ENCODE measurements at places on chromosomes 6 and 20.

DNA sequence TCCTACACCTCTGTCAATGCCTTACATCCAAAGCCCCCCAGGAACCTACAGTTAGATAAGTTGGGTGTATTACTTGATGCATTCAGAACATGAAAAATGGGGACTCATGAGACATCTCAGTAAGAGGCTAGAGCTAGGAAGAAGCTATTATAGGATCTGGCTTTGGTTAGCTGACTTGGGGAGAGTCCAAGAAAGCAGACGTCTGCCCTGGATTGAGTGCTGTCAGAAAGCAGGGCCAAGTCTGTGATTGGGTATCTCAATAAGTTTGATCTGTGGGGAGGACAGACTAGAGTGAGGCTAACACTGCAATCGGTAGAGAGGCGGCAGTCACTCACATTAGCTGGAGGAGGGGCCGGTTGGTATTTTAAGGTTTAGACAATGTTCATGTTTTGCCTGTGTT lies 79.4 kb upstream of the LRFN2 start:
- no peak for DNase-seq

- no peak for DNase-seq
These were observed 28.6 kb downstream of the SPATA2 start for GRCh38 chr20:49886571-49887213.

DNA sequence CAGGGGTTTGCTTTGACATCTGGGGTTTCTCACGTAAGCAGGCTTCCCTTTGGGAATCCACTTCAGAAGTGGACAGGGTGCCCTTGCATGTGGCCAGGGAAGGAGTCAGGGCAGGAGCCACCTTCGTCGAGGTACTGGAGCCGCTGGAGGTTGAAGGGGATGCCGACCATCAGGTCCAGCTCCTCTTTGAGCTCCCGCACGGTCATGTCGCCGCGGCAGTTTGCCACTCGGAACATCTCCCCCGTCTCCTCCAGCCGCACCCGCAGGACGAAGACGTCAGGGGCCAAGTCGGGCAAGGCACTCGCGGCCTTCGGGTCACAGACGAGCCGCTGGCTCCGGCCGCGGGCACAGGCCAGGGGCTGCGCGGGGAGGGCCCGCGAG lies 360 bp downstream of the ANKRD60 start:
- DNase-seq, result no peak

- DNase-seq, result no peak
These were observed 24.6 kb downstream of the RIMS4 start for GRCh38 chr20:44785768-44786167.

GRCh38 chr6:169167581-169168301 lies 85.9 kb downstream of the THBS2 start:
- DNase-seq, result peak; percentile 92

All from fibroblast of skin of back (primary cell).